ENCODE measurements at places on chromosomes 7 and 10.

DNA sequence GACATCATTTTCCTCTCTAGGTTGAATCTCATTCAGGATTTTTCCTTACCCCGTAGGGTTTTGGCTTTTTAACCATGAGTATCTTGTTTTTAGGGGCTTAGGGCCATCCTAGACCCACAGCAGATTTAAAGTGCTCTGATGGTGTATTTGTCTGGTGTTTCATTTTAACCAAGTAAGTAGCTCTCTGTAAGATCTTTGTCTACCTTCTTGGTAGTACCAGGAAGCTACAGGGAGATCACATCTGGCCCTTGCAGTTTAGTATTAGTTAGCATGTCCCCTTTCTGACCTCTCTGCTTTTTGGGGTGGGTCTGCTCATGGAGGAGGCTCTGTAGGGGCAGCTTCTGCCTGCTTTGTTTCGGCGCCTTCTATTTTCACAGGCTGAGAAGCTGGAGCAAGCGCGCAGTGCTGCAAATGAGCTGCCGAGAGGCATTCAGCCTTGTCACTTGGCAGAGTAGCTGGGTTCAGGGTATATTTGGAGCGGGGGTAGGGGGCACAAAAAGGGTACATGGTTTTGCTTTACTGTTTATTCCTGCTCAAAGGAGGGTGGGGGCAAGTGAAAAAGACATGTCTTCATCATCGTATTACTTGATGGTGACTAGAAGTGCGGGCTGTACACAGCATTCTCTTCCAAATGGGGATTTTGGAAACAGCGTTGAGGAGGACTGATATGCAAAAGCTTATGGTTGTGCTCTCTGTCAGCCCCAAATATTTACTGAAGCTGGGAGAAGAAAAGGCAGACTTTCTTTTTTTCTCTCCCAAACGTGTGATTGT, 146.3 kb downstream of the CELF2 start:
- no peak for DNase-seq

- DNase-seq: no peak
Observed at GRCh38 chr10:55091691-55092328, 290.8 kb upstream of the PCDH15 start.

GRCh38 chr10:129259128-129259815, 207.8 kb upstream of the MGMT start:
- no peak for DNase-seq

DNA sequence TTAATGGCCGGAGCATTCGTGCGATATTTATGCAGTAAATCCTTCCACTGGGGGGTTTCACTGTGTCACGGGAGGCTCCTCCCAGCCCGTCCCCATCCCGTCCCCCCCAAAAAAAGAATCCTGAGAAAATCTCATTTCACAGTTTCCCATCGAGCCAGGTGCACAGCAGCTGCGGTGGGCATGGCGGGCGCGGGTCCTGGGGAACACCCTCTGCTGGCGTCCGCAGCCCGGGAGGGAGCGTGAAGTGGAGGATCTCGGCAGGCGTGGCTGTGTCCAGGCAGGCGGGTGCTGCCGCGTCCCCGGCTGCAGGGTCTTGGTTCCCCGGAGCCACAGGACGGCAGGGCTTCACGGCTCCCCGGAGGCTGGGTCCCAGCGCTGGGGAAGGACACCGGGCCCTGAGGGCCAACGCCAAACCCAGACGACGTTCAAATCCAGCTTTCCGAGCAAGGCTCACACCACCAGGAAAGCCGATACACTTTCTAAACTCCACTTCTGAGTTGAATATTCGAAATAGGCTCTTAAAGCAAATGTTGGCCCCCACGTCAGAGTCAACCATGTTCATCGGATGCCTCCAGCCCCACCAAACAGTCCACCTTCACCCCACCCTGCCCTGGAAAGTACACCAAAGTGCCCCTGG, 55.7 kb downstream of the PDGFA start:
- no peak for DNase-seq

DNA sequence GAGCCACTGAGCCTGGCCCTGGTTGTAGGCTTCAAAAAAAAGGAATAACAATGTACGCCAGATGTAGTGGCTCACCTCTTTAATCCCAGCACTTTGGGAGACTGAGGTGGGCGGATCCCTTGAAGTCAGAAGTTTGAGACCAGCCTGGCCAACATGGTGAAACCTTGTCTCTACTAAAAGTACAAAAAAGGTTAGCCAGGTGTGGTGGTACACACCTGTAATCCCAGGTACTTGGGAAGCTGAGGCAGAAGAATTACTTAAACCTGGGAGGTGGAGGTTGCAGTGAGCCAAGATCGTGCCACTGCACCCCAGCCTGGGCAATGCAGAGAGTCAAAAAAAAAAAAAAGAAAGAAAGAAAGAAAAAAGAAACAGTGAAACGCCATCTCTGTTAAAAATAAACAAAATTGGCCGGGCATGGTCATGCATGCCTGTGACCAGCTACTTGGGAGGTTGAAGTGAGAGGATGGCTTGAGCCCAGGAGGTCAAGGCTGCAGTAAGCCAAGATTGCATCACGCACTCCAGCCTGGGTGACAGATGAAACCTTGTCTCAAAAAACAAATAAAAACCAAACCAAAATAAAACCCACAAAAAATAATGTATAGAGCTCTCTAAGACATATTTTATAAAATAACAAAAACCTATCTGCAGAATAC, 4.7 kb upstream of the KLHDC10 start:
- no peak for DNase-seq

DNA sequence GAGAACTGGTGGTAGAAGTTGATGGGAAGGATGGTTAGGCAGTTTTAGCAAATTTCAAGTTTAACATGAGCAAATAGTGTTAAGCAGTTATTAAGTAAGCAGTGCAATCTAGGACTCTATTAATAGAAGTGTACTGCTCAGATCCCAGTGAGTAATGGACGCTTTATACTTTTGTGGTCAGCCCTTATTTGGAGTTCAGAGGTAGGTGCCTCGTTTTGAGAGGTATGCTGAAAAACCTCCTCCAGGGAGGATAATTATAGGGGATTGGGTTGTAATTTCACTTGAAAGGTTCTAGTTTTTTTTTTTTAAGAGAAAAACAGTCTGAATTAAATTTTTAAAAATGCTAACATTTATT, 33.5 kb upstream of the CCDC7 start:
- no peak for DNase-seq

- no peak for DNase-seq
Observed at GRCh38 chr10:34814223-34814912, 728 bp downstream of the PARD3 start.

- DNase-seq: no peak
Observed at GRCh38 chr7:20514364-20514763, 101.1 kb upstream of the ABCB5 start.

GRCh38 chr10:49419005-49419404, 23.1 kb upstream of the DRGX start:
- no peak for DNase-seq
